ENCODE measurements at places on chromosomes 2 and 18.
A peak's percentile ranks its signal among the peaks of the same experiment; 100 is the strongest.

DNA sequence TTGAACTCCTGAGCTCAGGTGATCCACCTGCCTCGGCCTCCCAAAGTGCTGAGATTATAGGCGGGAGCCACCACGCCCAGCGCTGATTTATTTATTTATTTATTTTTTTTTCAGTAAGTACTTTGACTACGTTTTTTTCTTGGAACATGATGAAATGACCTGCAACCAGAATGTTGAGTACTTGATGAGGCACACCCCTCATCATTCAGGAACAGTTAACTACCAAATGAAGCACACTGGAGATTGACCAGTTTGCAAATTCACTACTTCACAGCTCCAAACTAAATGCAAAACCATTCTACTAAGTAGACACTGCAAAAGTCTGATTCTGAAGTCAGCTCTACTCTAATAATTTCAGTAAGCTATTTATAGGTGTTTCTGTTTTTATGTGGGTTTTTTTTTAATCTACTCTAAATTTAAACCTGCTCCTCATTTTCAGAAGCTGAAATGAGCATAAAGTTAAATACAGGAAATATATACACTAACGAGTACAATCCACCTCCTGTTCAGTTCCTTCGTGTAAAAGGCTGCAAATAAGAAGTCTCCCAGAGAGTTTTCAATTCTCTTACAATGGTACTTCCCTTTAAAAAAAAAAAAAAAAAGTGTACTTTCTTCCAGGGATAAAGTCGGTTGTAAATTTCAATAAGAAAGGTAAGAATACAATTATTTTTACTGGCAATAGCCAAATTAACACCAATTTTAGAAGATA lies 1.4 kb downstream of the GFPT1 start:
- no peak for DNase-seq

GRCh38 chr2:217622205-217623060 lies 380.4 kb downstream of the TNS1 start:
- peak; percentile 81 for DNase-seq

DNA sequence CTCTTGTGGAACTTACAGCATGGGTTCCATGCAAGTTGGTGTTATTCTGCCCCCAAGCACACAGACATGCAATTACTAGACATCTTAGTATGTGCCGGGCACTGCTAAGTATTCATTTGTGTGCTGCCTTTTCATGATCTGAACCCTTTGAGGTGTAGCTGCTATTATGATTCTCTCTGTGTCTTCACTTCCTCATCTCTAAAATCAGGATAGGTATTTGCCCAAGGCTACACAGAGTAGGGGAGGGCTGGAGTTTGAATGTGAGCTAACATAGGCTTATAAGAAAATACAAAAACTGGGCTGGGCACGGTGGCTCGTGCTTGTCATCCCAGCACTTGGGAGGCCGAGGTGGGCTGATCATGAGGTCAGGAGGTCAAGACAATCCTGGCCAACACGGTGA lies 27.2 kb downstream of the FASTKD2 start:
- DNase-seq = no peak

GRCh38 chr2:39385172-39385571 lies 51.9 kb downstream of the MAP4K3 start:
- DNase-seq = no peak

DNA sequence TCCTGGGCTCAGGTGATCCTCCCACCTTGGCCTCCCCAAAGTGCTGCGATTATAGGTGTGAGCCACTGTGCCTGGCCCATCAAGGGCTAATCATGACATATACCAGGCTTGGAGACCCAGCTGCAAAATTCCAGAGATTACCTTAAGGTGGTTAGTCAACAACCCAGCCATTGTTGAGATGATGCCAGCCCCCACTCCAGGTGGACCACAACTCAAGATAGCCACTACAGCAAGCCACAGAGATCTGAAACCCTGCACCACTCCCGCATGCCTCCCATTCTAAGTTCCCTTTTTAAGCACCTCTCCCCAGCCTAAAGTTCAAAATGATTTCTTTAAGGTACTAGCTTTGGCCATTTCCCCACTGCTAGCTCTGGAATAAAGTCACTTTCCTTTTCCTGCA lies 4.6 kb upstream of the CLK1 start:
- DNase-seq = peak; percentile 69

DNA sequence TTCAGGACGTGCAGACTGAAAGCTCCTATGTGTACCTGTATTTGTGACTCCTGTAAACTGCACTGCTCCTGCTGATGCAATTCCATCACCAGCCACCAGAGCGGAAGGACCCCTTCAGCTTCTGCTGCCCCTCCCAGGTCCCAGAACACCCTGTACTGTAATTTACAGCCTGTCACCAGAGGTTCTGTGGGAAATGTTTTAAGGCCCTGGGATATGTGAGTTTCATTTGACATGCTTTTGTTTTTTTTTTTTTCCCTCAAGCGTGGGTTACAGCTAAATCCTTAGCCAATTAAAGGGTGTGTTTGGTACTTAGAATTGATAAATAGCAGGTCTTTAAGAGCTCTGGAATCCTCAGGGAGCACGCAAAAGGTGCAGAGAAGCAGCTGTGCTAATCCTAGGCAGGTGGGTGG lies 79.4 kb downstream of the KCTD1 start:
- DNase-seq = peak; percentile 89

DNA sequence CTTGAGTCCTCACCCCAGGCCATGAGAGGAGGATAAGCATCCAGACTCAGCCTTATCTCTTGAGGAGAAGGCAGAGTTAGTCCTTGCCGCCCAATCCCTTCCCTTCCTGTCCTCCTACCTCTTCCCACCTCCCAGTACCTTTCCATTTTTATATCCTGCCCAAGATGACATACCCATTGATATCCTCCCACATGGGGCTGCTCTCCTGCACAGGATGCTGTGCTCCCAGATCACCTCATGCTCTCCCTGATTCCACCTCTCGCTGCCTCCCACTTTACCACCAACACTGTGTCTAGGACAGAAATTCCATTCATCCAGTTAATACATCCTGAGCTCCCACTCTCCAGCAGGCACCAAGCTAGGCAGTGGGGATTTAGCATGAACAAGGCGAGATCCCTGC lies 182.4 kb downstream of the GFPT1 start:
- DNase-seq = no peak

GRCh38 chr2:240922245-240922981 lies 16.3 kb downstream of the CROCC2 start:
- peak; percentile 45 for DNase-seq

GRCh38 chr2:202074324-202074723 lies 1.3 kb downstream of the KIAA2012 start:
- DNase-seq = no peak

DNA sequence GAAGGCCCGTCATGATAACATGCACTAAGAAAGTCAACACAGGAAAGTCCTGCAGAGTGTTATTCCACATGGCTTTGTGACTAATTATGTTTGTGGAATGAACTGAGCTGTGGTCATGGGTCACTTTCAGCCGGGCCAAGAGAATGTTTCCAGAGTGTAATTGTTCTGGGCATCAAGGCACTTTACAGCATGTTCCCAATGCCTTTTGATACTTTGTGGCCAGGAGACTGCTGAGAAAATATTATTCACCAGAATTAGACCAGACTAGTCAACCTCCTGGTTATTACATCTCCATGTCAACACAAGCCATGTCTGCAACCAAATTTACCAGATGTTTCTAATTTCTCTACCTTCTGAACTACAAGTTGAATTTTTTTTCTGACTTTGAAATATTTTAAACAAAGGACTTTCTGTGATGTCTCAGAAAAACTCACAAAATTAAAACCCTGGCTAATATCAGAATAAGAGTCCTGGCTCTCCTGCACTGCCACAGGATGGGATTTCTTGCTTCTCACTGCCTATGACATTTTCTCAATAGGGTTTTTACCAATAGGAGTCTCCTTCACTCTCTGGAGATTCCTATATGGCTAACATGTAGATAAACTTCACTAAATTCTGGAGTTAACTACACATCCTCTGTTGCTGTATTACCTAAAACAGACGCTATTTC lies 90.6 kb upstream of the WDR75 start:
- DNase-seq = no peak

DNA sequence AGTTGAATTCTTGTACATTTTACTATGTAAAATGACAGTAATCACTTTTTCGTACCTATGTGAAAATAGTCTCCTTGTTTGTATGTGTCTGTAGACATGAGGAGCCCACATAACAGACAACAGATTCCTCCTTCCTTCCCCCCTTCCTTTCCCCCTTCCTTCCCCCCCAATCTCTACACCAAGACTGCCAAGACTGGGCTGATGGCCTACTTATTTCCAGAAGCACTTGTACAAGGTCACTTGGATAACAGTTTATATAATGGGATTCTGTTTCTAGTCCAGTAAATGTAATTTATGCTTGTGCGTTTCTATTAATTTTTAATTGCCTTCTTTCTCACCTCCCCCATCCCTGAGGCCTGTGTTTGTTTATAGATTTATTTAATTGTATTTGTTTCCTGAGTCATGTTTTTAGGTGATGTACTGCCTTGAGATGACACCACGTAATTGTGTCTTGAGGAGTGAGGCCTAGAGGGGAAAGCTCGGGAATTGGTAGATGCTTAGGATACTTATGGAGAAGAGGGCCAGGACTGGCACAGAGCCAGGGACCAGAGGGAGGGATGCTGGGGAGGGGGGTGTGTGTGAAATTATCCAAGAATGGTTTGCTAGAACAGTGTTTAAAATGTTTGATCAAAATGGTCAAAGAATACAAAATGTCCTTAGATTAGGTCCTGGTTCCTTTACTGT lies 12.3 kb downstream of the B3GNT2 start:
- DNase-seq = peak; percentile 9

DNA sequence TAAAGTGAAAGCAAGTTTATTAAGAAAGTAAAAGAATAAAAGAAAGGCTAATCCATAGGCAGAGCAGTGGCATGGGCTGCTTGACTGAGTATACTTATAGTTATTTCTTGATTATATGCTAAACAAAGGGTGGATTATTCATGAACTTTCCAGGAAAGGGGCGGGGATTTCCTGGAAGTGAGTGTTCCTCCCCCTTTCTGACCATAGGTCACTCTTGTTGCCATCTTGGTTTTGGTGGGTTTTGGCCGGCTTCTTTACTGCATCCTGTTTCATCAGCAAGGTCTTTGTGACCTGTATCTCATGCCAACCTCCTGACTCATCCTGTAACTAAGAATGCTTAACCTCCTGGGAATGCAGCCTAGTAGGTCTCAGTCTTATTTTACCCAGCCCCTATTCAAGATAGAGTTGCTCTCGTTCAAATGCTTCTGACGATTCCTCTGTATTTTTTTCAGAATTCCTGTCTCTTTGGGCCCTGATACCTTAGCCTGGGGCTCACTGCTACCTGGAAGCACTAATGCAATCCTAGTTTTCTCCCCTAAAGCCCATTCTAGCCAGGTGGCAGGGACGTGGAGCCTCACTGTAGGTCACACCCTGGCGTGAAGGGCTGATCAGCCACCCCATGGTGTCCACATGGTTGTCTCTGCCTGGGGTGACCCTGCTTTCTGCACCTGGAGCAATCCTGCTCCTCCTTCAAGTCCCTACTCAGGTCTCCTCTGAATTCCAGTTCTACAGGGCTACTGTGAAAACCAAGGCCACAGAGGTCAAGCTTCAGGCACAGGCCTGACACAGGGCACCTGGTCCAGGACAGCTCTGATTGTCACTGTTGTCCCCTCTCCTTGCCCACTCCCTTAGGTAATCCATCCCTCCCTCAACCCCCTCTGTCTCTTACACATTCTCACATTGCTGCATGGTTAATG lies 6.0 kb upstream of the SLC35F6 start:
- DNase-seq = peak; percentile 88

- DNase-seq = no peak
These were observed 152.8 kb downstream of the CAPN13 start for GRCh38 chr2:30654404-30654803.

- DNase-seq = peak; percentile 70
These were observed 189.3 kb downstream of the KCNS3 start for GRCh38 chr2:18067588-18068384.

GRCh38 chr2:235607546-235608199 lies 113.8 kb downstream of the AGAP1 start:
- DNase-seq = no peak

DNA sequence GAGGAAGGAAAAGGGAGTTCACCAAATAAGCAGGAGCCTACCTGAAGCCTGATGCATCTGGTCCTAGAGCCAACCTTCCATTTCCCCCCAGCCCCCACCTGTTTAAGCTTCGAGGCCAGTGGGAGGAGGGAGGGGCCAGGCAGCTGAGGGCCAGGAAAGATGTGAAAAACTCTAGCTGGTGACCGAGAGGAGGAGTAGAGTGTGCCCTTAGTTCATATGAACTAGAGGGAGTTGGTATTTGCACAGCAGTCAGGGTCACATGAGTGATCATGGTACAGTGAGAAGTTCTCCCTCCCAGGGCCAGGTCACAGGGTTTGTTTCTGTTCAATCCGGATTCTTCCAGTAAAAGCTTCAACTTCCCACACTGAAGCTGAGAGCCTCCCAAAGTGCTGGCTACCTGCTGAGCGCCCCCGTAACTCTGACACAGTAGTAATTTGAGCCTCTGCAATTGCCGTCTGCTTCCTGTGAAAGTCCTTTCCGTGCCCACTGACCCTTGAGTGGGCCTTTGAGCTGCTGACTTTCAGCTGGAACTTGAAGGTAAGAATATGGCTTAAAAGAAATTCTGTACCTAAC lies at the start of gene SULT1C2:
TSS of gene SULT1C2 (plus strand) at position 362 of the 573 bp plus-strand sequence. CDS start 4,773 bp downstream, outside the sequence.
- peak; percentile 79 for DNase-seq

- DNase-seq = peak; percentile 14
These were observed 102.9 kb downstream of the CLIP4 start for GRCh38 chr2:29218071-29218470.

DNA sequence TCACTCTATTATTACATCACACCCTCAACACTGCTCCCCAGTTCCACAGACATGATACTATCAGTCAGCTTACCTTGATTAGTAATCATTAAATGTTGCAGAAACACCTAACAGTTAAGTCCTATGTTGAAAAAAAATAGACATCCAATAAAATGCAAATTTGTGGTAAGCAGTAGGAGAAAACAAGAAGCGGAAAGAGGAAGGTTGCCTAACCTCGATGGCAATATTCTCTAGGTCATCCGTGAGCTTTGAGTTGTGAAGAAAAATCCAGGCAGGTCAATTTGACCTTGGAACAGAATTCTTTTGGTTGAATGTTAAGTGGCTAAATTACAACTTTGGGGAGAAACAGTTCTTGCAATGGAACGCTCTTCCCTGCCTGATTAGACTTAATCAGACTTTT lies 264.4 kb downstream of the AFF3 start:
- DNase-seq = no peak

DNA sequence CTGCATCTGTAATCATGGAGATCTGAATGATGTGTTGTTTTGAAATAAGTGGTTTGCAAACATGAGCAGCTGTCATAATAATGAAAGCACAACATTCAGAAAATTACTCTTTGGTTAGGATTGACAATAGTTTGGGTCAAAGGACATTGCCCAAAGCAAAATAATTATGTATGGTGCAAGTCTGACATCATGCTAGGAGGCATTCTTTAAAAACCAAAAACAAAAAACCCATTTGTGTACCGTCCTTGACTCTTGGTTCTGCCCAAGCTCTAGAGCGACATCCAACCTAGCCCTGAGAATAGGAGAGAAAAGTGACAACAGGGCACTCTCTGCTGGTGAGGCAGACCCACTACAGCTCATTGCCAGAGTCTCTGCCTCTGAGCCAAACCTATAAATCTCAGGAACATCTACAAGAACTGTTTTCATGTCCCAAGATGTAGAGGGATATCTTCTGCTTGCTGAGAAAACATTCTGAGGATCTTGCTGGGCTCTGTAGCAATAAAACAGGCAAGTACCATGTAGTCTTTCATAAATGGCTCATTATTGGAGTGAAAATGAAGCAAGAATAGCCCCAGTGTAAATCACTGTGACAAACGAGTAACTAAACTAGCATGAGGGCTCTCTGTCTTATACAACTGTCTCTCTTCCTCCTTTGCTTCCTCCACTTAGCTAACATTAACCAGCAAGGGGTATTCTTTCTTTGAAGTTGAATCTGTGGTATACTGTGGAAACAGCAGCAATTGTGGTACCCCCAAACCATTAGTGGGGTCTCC lies 266.8 kb upstream of the CXCR4 start:
- peak; percentile 75 for DNase-seq

All from endodermal cell (in vitro differentiated cells).